CD4-positive, alpha-beta T cell treated with Interleukin-6 at 100 ng/mL for 8 hours (primary cell): ENCODE measurements at places on chromosomes 16 and 17.

GRCh38 chr17:48270899-48271298, 159.1 kb downstream of the SKAP1 start:
- DNase-seq, result no peak

DNA sequence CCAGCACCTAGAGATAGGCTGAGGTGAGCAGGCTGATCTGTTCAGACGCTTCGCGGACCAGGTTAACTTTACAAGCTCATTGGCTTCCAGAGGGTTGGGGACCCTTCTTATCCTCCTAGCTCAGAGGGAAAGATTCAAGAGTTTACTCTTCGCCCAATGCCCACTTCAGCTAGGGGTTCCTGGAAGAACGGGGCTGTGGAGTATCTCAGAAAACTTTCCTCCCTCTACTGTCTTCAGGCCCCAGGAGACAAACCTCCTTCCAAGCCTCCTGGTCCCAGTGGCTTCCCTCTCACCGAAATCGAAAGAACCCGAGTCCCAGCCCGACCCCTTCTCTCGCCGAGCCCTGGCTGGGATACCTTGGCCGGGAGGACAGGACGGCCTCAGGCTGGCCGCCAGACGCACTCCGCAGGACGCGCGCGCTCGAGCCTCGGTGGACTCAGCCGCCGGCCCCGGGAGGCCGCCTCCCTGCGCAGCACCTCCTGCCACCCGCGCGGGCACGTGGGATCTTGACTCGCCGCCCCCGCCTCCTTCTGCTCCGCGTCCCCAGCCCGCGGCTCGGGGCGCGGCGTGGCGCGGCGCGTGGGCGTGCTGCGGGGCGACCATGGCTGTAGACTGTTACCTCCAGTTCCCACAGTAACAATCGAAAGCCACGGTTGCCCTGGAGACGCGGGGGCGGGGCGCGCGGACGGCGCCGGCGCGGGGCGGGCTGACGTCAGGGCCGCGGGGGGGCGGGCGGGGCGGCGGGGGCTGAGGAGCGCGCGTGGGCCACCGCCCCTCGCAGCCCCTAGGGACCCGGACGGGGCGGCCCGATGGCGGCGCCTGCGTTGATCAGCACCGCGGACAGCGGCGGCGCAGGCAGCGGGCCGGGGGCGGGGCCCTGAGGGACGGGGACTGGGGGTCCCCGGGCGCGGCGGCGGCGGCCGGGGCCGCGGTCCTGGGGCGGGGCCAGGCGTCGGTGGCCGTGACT, 5.3 kb upstream of the HIC1 start:
- peak; percentile 82 for DNase-seq

- no peak for DNase-seq
Measured at GRCh38 chr16:68093816-68094613, 8.8 kb downstream of the NFATC3 start.

DNA sequence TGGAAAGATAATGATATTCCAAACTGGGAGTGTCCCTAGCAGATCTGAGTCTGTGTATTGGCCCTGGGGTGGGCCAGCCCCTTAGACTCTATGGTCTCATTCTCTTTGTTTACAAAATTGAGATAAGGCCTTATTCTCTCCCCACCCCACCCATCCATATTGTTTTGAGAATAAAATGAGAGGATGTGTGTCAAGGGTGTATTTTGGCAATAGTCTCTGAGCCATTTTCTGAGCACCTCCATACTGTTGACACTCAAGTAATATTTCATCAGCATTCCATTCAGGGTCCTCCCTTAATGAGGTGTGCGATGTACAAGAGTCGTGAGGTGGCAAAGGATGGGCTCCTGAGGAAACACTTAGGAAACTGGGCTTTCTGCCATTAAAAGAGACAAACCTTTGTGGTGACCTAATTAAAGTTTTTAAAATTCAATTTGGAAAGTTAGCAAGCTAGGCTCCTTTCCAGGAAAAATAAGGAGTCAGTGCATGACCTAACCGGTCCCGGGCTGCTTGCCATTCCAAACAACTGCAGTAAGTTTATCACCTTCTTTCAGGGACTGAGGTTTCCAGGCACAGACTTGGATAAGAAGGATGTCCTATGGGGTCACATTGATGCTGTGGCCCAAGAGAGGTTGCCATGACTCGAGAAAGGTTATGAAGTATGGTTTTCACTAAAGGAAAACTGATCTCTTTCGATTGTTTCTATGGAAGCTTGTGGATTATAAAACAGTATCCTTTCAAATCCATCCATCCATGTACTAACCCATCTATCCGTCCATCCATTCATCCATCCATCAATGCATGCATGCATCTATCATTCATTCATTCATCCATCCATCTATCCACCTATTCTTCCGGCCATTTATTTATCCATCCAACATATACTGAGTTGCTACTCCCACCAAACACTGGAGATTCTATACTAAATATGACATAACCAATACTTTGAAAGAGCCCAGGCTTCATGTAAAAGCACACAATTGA, 443.3 kb downstream of the UTP18 start:
- no peak for DNase-seq

DNA sequence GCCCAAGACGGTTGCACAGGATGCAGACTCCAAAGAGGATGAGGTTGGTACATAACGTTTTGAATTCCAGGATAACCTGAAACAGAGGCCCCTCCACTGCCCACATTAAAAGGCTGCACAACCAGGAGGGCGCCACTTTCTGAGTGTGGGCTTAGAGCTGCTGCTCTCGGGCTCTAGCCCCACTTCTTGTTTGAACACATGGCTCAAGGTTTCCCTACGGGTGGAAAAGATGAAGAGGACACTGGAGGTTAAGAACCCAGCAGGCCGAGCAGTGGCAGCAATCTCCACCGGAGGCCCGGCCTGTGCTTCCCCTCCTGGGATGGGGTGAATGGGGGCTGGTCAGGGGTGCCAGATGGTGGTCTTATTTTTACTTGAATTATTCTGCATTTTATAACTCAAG, 8.0 kb upstream of the TRAP1 start:
- no peak for DNase-seq

GRCh38 chr17:14123619-14124278, 54.4 kb downstream of the COX10 start:
- no peak for DNase-seq

DNA sequence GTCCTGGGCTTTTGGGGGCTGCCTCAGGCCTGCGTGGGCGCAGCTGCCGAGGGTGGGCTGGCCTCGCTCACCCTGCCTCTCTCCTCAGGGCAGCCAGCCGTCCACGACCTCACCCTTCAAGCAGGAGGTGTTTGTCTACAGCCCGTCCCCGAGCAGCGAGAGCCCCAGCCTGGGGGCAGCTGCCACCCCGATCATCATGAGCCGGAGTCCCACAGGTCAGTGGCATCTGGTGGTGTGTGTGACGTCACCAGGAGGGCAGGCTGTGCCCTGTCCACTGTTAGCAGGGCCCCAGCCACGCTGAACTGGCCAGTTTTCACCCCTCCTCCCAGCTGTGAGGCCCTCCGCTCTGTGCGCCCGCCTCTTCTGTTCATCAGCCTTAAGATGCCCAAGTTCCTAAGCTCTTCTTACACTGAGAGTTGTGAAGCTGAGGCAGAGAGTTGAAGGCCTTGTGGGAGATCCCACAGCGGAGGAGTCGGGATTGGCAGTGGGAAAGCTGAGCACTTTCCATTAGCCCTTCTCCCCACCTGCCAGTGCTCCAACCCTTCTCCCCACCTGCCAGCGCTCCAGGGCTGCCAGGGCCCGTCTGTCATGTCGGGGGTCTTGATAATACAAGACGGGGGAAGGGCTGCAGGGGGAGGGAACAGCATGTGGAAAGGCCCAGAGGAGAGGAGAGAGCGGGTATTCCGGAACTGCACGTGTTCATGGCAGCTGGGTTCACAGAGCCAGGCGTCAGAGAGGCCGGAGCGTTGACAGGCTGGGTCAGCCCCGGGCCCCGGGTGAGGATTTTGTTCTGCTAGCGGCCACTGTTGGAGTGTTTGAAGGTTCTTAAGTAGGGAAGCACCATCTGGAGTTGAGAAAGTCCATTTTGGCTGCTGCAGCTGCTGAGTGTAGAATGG, 36.3 kb downstream of the OR1D5 start:
- no peak for DNase-seq

DNA sequence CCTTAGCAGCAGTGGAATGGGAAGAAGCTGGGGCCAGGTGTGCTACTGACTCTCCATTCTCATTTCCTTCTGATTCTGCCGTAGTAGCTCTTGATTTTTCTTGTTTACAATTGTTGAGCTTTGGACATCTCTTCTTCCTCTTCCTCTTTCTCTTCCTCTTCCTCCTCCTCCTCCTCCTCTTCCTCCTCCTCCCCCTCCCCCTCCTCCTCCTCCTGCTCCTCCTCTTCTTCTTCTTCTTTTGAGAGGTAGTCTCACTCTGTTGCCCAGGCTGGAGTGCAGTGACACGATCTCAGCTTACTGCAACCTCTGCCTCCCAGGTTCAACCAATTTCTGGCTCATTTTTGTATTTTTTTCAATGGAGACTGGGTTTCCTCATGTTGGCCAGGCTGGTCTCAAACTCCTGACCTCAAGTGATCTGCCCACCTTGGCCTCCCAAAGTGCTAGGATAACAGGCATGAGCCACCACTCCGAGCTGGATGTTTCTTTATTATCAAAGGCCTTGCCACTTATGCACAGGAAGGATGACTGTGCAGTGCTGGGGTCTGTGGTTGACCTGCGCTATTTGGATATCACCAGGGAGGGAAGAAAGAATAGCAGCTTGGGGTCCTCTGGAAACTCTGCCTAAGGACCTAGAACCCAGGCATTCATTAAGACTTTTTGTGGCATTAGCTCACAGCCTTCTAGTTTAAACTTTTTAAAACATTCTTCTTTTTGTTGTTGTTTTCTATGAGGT, 127.8 kb upstream of the KCNJ16 start:
- no peak for DNase-seq

DNA sequence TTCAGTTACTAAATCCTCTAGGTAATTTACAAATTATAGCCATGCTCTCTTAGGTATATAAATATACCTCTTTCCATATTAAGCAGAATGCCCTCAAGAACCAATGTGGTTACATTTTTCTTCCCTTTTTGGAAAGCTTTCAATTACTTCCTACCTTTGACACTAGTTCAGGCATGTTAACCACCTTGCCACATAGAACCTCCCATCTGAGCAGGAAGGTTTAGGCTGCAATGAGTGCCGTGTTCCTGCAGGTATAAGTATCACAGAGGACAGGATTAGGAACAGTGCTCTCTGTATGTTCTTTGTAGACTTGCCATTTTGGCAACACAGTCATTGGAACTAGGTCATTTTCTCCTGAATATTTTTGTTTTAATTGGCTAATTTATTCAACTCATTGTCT, 20.1 kb downstream of the KRT25 start:
- DNase-seq, result no peak

GRCh38 chr16:89081556-89081955, 12.1 kb upstream of the ACSF3 start:
- DNase-seq, result no peak

DNA sequence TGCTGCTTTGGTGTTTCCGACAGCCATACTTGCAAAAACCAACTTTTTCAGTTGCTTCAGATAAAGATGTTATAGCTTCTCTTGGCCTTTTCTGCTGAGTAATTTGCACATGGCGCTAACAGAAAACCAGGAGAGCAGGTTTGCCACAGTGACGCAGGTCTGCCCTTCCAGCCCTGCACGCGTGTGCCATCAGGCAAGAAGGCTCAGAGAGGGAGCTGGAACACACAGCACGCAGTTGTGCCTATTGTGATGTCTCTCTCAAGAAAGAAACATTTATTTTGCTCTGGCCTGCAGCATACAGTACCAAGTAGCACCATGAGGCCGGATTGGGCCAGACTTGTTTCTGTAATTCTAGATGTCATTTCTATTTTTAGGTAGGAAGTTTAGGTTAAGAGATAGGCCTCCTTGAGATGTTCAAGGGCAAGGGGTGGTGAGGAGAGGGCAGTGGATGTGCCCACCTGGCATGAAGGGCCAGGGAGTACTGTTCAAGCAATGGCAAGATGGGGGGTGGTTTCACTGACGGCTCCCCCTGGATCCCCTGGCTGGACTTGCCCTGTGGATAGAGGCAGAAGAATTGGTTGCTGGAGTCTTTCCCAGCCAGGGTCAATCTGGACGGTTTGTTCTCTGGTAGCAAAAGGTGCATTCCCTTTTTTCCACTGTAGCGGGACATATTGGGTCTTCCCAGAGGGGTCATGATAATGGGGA, 1.9 kb downstream of the CBX2 start:
- DNase-seq, result no peak

DNA sequence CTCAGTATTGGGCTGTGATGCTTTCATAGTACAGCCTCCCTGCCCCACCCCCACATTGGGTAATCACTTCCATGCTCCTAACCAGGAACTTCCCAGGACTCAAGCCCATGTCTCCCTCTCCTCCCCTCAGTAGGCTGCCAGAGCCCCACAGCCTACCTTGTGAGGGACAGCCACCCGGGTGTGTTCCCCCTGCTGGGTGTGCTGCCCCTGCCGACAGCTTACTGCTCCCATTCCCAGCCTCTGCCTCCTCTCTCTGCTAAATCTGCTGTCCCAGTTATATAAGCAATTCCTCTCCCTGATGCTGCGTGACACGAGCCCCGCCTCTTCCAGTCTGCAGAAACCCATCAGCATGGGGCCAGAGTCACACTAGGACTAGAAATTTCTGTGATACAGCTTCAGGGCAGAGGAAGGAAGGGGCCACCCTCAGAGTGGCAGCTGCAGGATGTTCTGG, at the start of gene RSKR:
RSKR (minus strand) TSS at position 255 of the 451 bp plus-strand sequence; CDS start at position 231, 24 bp downstream.
- DNase-seq, result no peak

GRCh38 chr16:21053590-21053989, 97.1 kb downstream of the DNAH3 start:
- no peak for DNase-seq

GRCh38 chr17:73883175-73883574, 238.9 kb upstream of the SDK2 start:
- DNase-seq, result no peak

DNA sequence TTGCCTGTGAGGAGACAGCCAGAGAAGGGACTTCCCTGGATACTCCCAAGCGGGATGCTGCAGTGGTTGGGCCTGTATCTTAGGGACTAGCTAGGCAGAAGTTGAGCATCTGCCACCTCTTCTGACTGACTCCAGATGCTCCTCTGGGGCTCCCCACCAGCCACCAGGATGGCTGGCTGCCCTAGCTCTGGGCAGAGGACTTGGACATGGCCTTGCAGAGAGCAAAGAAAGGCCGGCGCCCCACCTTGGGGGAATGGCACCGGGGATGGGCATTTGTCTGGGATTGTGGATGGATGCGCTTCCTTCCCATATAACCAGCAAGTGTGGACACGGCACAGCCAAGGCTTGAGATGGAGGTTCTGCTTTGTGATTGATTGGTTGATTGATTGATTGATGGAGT, 69.0 kb downstream of the OR1D5 start:
- DNase-seq, result no peak
